MCF 10A (cell line): ENCODE measurements at places on chromosomes 1 and 21. TPM values are rescaled to one million over a fixed set of nuclear protein-coding genes. Genes with fewer than 3 reads are reported as not detected.

Gene A3GALT2
- total RNA-seq = 0.32 TPM in 1 of 2 replicates, not detected in the other

DNA sequence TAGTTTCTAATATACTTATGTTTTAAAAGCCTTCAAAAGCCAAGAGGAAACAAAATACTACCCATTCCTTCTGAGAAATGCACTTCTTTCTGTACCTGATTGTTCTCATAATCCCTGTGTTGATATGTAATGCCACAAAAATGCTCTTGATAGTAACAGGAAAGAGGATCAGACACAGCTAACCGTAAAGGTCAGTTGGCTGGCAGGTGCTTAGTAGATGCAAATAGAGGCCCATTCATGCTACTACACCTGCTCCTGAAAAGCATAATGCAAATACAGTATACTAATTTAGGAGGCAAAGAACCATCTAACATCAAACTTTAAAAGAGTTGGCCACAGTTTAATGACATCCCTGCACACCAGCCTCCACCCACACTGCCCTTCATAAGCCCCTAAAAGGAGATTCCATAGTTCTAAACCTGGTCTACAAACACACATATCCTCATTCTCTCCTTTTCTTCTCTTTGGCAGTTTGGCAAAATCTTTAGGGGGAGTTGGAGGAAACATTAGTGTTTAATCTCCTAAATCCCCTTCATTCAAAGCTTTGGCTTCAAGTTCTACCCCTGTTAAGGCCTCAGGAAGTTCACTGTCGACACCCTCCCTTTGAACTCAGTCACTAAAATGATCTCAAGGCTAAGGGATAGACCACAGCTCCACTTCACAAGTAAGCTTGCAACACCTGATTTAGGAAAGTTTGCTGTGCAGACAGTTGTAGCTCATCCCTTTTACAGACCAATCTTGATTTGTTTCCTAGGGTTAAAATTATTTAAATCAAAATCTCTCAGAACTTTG lies 2.9 kb upstream of the CD46 start:
- H3K36me3 ChIP-seq = no peaks in the 10 kb centered on the region
- H3K4me3 ChIP-seq = no peak overlapping the region
- no peaks in the 10 kb centered on the region for H3K27me3 ChIP-seq

Gene KRTAP11-1
- not detected in 2 replicates for total RNA-seq

- no peaks in the 10 kb centered on the region for H3K27me3 ChIP-seq
- H3K4me1 ChIP-seq = peaks cover 44% of the 10 kb centered on the region
- H3K36me3 ChIP-seq = peaks cover 16% of the 10 kb centered on the region
- H3K27ac ChIP-seq = peak overlapping the region; percentile 90
- no peak for DNase-seq
Measured at GRCh38 chr1:39268906-39269305, 64.4 kb downstream of the MACF1 start.

Gene UBL4B
- not detected in 2 replicates for total RNA-seq
